ENCODE measurements at places on chromosomes 3 and 15.

DNA sequence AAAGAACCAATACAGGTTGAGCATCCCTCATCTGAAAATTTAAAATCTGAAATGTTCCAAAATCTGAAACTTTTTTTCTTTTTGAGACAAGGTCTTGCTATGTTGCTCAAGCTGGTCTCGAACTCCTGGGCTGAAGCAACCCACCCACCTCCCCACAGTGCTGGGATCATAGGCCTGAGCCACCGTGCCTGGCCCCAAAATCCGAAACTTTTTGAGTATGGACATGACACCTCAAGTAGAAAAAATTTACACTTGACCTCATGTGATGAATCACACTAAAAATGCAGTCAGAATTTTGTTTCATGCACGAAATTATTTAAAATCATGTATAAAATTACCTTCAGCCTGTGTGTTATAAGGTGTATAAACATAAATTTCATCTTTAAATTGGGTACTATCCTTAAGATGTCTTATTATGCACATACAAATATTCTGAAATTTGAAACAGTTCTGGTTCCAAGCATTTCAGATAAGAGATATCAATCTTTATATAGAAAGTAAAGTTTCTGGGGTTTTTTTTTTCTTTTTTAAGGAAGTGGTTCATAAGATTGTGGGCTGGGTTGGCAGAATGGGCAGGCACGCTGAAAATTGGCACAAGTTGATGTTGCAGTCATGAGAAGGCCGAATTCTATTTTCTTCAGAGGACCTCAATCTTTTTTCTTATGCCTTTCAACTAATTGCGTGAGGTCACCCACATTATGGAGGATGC is 72.5 kb downstream of the SPRED1 start:
- no peak for DNase-seq

- DNase-seq = no peak
Observed at GRCh38 chr15:89654301-89654761, 936 bp downstream of the KIF7 start.

DNA sequence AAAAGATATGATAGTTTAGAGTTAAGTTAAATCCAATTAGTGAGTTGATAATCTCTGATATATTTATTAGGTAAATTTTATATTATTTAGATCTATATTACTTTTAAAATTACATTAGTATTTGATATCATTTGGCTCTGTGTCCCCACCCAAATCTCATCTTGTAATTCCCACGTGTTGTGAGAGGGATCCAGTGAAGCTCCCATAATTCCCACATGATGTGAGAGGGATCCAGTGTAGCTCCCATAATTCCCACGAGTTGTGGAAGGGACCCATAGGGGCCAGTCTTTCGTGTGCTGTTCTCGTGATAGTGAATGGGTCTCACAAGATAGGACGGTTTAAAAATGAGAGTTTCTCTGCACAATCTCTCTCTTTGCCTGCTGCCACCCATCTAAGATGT is 1183.6 kb downstream of the NSUN3 start:
- no peak for DNase-seq

DNA sequence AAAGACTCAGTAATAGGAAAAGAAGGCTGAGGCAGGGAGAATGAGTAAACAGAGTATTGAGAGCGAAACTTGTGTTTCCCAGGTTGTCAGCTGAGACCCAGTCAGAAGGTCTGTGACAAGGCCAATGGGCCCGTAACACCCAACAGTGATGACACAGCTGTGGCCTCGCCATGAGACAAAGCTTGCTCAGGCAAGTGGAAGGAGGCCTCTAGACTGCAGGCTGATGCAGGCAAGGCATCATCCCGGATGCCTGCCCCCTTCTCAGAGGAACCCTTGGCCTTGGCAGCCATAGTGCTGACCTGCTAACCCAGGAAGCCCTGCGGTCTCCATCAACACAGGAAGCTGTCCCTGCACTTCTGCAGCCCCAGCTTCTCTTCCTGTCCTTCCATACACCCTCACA is 15.4 kb downstream of the RAB6B start:
- DNase-seq = no peak

DNA sequence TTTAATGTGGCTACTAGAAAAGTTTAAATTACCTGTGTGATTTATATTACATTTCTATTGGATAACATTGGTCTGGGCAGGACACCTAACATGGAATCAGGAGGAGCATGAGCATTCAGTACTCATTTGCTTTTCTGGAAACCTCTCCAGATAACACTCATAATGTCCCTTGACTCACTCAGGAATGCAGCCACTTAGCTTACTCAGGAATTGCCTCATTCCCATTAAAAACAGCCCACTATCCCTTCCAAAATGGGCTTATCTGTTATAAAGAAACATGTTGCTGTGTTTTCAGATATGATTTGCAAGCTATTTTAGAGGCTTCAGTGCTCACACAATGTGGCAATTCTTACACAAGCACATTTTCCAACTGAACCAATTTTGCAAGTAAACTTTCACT is 17.1 kb downstream of the GBE1 start:
- no peak for DNase-seq

GRCh38 chr15:29005931-29006330 is 120.2 kb downstream of the APBA2 start:
- no peak for DNase-seq

DNA sequence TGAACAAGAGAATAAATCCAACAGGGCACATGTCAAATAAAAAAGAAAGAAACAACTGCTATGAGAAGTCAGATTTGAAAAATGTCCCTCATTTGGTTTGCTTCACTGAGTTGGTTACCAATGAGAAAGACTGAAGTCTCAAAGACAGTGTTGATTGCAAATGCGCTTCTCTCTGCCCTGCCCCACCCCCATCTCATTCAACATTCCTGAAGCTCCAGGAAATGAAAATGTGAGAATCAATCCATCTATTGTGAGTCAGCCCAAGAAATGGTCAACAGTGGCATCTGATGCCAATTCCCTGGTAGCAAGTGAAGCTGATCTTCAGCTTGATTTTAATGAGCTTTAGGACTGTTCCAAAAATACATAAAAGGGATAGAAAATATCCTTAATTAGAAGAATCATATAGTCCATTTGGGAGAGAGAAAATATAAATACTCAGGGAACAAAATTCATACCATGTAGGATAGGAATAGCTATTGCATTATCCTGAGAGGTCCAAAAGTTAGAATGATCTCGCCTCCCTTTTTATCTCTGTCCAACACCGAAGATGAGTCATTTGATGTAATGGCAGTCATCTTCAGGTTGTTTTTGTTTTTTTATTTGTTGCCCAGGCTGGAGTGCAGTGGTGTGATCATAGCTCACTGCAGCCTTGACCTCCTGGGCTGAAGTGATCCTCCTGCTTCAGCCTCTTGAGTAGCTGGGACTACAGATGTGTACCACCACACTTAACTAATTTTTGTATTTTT is 200.3 kb upstream of the UMPS start:
- DNase-seq = no peak

GRCh38 chr15:83372434-83372891 is 74.7 kb upstream of the SH3GL3 start:
- DNase-seq = no peak

- DNase-seq = no peak
Observed at GRCh38 chr3:65619888-65620287, 418.8 kb downstream of the MAGI1 start.

- DNase-seq = no peak
Observed at GRCh38 chr3:108133858-108134554, 43.2 kb upstream of the CD47 start.

DNA sequence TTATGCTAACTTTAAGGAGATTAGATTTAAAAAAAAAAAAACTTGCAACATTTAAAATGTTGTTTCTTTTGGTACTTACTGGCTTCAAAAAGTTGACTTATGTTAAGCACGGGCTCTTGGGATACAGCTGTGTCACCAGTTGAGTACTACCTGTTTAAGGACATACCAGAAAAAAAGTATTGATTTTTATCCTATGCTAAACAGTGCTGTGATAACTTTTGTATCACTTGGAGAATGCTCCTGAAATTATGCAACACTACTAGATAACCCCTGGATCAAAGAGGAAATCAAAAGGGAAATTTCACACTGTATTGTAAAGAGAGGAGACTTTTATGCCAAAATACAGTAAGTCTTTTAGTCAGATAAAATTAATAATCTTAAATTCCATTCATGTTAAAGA is 77.7 kb downstream of the SLMAP start:
- DNase-seq = no peak

DNA sequence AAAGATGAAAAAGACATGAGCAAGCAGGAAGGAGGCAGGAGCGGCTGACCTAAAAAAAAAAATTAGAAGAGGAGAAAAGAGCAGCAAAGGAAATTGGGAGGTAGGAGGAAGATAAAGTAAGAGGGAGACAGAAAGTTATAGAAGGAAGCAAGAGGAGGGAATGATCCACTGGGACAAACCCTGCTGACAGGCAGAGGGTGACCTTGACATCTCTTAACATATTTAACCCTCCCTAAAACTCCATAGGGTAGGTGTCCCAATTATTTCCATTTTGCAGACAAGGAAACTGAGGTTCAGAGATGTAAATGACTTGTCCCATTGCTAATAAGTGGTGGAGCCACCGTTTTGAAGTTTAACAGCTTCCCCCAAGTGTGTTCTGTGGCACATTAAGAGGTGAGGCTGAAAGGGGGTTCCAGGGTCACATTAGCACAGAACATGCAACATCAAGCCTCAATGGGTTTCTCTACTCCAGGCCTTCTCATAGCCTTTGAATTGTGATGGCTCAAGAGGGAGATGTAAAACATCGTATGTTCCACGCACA is 37.4 kb upstream of the PRICKLE2 start:
- no peak for DNase-seq

DNA sequence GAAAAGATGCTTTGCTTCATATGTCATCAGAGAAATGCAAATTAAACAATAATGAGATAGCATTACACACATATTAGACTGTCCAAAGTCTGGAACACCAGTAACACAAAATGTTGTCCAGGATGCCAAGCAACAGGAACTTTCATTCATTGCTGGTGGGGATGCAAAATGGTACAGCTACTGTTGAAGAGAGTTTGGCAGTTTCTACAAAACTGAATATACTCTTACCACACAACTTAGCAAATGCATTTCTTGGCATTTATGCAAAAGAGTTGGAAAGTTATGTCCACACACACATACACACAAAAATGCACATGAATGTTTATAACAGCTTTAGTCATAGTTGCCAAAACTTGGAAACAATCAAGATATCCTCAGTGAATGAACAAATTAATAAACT is 195.2 kb upstream of the MME start:
- no peak for DNase-seq

- no peak for DNase-seq
Observed at GRCh38 chr15:48581219-48581618, 64.3 kb downstream of the FBN1 start.

DNA sequence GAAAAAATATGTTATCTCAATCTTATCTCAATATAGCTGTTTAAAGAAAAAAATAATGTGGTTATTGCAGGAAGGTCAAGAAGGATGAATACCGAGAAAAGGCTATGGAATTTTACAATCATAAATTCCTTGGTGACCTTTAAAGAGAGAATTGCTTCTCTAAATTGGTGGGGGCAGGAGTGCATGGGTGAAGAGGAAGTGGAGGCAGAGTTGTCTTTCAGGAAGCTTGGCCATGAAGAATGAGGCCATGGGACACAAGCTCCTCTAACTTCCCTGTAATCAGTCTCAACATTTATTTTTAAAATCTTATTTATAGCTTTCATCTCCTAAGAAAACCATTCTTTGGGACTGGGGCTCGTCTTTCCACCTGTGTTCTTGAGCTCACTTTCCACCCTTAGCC is 22.4 kb upstream of the ALDH1A2 start:
- DNase-seq = no peak

- DNase-seq = no peak
Observed at GRCh38 chr3:30644615-30645014, 38.2 kb downstream of the TGFBR2 start.

- no peak for DNase-seq
Observed at GRCh38 chr3:42746455-42747450, 26.3 kb downstream of the CCDC13 start.

- DNase-seq = no peak
Observed at GRCh38 chr3:149390294-149390693, 12.8 kb upstream of the TM4SF1 start.

DNA sequence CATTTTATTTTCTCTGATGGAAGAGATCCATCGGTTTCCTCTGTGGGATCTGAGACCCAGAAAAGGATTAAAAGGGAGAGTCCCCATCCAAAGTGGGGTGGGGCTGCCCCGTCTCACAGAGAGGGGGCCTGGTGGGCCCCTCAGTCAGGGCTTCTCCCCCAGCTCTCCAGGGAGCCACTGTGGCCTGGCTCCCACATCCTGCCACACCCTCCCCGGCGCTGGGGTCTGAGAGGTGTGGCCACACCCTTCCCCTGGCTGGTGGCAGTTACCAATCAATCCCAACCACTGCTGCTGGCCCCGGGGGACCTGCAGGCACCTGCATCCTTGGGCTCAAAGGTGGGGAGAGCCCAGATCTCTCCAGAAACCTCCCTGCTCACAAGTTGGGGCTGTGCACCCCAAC is 161.8 kb upstream of the IQSEC1 start:
- DNase-seq = no peak

GRCh38 chr3:157631478-157631877 is 128.3 kb upstream of the VEPH1 start:
- no peak for DNase-seq

DNA sequence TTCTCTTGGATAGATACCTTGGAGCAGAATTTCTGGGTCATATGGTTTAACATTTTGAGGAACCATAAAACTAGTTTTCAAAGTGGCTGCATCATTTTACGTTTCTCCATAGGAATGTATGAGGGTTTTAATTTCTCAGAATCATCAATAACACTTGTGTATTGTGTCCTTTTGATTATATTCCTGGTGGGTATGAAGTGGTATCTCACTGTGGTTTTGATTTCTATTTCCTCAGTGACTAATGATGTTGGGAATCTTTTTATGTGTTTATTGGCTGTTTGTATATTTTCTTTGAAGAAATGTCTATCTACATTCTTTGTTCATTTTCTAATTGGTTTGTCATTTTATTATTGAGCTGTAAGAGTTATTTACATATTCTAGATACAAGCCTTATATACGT is 28.8 kb downstream of the CDIN1 start:
- DNase-seq = no peak

DNA sequence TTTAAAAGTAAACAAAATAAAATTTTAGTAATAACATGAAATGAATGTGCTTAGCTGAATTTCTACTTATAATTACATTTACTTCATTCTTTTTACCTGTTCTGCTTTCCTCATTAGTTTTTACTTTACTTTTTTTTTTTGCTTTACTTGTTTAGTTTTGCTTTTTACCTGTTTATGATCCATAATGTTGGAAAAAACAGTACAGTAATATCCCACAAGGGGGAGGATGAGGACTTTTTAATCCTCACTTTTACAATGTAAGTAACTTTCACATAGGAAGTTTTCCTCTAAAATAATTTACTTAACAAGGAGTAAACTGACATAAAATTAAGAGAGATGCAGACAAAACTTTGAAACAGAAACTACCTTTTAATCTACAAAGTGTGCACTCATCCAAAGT is 268.7 kb downstream of the TBC1D5 start:
- no peak for DNase-seq

DNA sequence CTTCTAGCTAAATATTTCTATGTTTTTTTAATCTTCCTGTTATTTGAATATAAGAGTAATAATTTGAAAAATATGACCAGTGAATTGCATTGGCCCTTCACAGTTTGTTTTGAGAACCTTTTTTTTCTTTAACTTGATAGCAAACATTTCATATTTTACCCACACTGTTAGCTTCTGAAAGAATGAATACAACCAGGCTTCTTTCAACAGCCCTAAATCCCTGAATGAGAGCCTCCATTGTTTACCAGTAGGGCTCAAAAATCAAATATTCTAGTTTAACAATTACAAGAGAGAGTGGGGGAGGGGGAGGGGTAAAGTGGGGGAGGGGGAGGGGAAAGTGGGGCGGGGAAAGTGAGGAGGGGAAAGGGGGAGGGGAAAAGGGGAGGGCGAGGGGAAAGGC is 14.5 kb upstream of the TOP2B start:
- DNase-seq = no peak

GRCh38 chr15:69385831-69386230 is 28.3 kb upstream of the KIF23 start:
- DNase-seq = no peak
